ENCODE measurements at places on chromosomes 13 and 19.
A peak's percentile ranks its signal among the peaks of the same experiment; 100 is the strongest.

- DNase-seq = no peak
These were observed 206.0 kb downstream of the FGF14 start for GRCh38 chr13:102195566-102196462.

DNA sequence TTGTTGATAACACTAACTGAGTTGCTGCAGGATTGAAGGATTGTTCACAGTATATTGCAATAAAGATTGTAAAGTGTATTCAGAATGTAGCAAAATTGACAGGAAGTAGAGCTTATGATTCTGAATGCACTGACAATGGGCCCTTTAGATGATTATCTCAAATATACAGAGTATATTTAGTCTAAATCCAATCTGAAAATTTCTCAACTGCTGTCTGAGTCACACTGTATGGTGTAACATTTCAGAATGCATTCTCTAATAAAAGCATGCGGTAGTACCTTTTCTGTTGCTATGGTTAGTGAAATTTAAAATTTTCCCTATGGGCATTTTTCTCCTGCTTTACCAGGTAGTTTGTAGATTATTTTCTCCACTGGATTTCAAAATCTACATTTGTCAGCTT lies 365.2 kb downstream of the PCDH17 start:
- no peak for DNase-seq

DNA sequence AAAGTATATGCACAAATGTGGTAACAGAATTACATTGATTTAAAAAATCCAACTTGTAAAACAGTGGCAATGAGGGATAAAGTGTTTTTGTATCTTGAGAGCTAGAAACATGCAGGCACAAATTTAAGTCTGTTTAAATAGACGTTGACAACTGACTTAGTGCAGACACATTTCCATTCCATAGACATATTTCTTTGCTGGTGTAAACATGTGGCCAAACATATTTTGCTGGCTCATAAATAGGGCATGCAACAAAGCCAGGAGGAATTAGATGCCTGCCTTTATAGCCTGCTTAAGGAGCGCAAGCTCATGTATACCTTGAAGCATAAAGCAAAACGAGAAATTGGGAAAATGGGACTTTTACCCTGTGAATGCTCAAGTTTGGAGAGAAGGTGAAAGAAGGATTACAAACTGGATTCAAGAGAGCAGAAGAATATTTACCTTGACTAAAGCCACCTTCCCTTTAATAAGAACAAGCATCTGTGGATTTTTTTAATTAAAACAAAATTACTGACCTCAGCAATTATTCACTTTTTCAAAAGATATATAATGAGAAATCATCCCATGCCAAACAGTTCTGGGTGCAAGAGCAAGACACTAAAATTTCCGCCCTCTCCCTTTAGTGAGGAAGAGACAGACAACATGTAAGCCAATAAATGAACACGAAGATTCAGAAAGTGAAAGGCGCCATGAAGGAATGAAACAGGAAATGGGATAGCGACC lies 71.0 kb downstream of the DCT start:
- no peak for DNase-seq

DNA sequence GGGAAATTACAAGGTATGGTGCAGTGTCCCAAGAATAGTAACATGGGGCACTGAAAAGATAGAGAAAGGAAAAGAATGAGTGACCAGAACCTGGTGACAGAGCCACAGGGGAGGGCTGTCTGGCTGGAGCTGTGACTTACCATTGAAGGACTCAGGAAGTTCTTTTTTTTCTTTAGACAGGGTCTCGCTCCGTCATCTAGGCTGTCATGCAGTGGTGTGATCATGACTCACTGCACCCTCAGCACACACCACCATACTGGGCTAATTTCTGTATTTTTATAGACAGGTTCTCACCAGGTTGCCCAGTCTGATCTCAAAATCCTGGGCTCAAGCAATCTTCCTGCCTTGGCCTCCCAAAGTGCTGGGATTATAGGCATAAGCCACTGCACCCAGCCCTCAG lies 8.8 kb upstream of the CPB2 start:
- DNase-seq = no peak

- no peak for DNase-seq
These were observed 7.7 kb upstream of the LGALS7 start for GRCh38 chr19:38781058-38781457.

DNA sequence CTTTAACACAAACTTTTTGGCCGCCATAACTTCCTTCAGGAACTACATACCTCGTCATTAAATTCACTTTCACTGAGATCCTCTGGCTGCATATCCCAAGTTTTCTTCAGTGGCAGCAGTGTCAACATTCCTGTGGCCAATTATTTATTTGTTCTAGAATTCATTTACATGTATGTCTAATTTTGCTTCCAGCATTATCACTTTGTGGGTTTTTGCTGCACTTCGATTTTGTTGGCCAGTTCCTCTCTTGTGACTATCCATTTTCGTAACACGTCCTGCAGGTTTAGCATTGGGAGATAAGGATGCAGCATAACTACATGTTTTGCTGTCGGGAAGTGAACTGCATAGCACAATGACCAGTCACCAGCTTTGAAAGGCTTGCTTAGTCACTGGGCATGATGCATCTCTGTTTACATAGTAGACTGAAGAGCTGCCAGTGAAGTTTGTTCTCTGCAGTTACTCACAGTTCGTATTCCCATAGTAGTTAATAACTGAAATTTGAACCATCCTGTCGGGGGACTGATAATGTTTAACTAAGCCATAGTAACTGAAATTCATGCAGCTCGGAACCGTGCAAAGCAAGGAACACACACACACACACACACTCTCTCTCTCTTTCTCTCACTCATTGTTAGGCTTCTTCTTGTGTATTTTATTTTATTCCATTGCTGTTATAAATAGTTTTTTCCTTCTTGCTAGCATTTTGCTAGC lies 28.3 kb downstream of the ZNF507 start:
- DNase-seq = peak; percentile 75

GRCh38 chr19:54369082-54369687 lies 4.5 kb upstream of the LAIR1 start:
- no peak for DNase-seq

DNA sequence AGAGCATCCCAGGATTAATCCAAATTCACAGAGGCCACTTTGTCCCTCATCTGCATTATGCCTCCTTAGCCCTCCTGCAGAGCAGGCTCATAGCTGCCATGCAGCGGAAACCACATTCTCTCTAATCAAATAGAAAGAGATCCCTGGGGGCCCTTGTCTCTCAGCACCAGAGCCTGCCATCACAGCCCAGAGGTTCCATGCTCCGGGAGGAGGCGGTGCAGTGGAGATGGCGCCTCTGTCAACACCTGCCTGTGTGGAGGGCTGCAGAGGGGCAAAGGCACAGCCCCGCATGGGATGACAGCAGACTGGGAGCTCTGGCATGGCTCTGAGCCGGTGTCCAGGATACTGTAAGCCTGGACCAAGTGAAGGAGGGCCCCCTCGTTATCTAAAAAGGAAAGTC lies 111.3 kb downstream of the SLC7A1 start:
- DNase-seq = peak; percentile 19

All from NCI-H510A (cell line).